ENCODE measurements at places on chromosomes 2 and 18. TPM values are rescaled to one million over a fixed set of nuclear protein-coding genes. Genes with fewer than 3 reads are reported as not detected.

Gene DCTN1
- total RNA-seq = 98.5 TPM

- DNase-seq = no peak
Observed at GRCh38 chr2:59077981-59078531, 836.9 kb upstream of the FANCL start.

DNA sequence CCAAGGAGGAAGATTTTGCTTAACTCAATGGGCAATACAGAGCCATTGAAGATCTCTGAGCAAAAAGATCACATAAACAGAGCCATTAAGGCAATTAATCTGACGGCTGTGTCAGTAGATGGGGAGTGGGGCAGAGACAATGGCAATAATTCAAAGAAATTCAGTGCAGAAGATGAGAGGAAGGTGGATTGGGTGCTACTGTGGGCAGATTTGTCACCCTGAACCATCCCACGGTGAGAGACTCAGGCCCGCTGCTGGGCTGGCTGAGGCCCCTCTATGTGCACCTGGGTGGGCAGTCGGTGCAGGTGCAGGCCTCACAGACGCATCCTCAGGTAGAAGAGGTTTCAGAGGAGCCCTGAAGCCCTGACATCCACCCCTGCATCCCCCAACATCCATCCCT lies 458.6 kb downstream of the EIPR1 start:
- DNase-seq = no peak

Gene CYP26B1
- total RNA-seq = not detected

DNA sequence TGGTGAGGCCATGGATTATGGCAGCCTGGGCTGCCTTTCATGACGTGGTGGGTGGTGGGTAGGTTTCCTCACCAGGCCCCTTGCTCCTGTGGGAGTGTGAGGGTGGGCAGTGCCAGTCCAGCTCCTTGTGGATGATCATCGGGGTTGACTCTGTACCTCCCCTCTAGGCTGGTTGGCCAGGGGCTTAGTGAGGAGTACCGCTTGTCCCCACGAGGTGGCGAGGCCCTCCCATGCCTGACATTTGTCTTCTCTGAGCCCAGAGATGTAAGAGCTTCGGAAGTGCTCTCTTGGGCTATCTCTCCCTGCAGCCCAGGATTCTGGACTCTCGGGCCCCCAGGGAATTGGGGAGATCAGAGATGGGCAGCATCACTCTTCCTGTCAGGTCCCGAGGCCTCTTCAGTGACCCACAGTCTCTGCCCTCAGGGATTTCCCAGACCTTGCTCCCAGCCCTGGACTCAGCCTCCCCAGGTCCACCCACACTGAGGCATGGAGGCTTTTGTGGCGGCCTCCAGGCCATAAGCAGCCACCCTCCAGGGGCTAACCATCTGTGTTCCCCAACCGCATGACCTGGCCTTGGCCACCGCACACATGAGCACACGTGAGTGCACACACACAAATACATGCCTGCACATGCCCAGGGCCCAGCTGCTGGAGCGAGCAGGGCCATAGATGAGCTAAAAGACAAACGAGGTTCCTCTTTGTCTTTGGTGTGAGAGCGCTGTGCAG lies 6.5 kb downstream of the SPR start:
- DNase-seq = peak; percentile 14

DNA sequence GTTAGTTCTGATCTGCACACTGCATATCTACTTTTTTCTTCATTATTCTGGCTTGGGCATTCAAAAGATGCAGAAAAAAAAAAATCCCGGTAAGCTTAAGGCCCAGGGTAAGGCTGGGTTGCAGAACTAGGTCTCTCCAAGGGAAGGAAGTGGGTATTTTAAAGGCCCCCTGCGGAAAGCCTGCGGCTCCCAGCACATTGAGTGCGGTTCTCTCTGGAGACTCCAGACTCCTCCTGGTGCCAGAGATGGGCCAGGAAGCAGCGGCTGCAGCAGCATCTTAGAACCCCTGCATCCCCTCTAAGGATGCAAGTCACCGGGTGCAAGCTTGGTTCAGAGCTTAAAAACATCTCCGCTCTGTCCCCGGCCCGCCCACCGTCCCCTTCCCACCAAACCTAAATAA lies 49.5 kb downstream of the TGIF1 start:
- DNase-seq = no peak

DNA sequence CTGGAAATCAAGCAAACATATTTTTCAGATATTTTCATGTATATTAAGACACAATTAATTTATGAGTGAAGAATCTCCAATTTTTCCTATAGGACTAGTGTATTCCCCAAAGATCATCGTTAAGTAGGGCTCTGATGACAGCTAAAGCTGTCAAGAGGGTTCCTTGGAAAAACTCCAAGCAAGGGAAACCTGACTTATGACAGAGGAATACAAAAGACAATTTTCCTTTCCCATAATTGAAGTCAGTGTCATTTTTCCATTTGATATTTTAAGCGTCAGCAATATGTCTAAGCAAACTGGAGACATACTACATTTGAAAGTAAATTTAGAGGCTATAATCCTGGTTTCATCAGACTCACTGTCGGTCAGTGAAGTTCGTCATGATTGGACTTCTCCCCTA lies 36.1 kb downstream of the RIT2 start:
- no peak for DNase-seq

Gene TMEM37
- 0.38 TPM for total RNA-seq

GRCh38 chr2:108922141-108922915 lies 66.7 kb downstream of the EDAR start:
- DNase-seq = no peak

DNA sequence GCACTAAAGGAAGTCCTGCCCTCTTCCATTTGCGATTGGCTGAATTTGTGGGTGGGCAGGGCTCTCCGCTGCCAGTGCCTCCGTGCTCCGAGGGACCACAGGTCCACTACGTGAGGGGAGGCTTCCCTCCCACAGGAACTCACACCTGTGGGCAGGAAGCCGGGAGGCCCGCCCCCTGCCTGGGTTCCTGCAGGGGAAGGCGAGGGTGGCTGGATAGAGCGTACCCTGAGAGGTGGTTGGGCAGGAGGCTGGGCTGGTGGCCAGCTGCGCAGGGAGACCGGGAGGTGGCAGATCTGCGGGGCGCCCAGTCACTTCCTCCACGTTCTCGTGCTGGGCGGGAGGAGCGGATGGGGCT lies 47.0 kb upstream of the PTH2R start:
- DNase-seq = no peak

- peak; percentile 88 for DNase-seq
Observed at GRCh38 chr2:219541611-219542180, 1.9 kb downstream of the CHPF start.

- no peak for DNase-seq
Observed at GRCh38 chr18:51273437-51273836, 76.0 kb upstream of the MEX3C start.

DNA sequence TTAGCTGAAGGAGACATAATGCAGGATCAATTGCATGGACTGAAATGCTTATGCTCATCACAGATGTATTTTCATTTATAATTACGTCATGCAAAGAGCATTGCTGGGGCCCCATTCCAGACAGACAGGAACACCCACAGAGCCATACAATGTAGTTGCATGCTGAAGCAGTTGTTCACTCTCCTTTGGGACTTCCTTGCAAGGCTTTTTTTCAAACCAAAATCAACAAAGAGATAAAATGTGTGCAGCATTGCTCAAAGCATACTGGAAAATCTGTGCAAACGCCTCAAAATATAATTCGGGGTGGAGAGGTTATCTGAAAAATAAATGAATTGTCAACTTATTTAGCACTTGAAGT lies 463.2 kb downstream of the CDH2 start:
- no peak for DNase-seq

DNA sequence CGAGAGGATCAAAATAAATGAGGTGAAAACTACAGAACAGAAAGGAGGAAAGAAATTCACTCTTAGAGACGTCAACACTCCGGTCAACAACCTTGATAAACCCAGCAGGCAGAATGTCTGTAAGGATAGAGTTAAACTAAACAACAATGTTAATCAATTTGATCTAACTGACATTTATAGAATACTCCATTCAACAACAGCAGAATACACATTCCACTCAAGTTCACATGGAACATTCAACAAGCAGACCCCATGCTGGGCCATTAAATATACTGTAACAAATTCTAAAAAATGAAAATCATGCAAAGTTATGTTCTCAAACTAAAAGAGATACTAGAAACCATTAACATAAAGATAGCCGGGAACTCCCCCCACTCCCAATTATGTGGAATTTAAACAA lies 41.8 kb downstream of the FAM210A start:
- DNase-seq = no peak

DNA sequence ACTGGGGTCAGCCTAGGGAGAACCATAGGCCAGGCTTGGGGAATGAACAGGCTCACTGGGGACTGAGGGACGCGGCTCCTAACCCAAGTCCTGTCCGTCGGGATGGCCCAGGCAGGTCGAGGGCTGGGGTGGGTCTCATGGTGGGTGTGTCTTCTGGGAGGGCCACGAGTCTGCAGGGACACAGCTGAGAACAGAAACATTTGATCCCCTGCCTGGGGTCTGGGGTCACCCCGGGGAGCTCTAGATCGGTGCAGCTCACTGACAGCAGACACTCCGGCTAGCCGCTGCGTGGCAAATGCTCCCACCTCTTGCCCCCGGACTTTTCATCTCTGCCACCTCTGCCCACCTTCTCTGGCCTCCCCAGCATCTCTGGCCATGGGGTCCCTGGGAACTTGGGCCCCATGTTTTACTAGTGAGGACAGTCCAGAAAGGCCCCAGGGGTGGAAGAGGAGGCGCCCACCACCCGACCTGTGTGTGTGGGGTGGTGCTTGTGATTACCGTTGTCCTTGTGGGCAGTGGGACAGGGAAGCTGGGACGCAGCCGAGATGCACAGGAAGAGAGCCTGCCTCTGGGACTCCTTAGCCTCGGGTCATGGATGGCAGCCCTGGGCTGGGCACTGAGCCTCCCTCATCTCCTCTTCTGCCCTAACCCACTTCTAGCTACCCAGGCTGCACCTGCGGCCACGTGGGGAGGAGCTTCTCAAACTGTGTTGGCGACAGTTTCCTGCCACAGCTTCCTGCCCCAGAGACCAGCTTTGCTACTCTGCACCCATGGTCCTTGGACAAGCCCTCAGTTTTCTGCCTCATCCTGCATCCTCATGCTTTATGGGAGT lies 4.9 kb downstream of the ZAP70 start:
- DNase-seq = peak; percentile 68

- no peak for DNase-seq
Observed at GRCh38 chr18:54859667-54860421, 31.6 kb downstream of the RAB27B start.

- DNase-seq = no peak
Observed at GRCh38 chr18:48376406-48376805, 32.8 kb downstream of the ZBTB7C start.

DNA sequence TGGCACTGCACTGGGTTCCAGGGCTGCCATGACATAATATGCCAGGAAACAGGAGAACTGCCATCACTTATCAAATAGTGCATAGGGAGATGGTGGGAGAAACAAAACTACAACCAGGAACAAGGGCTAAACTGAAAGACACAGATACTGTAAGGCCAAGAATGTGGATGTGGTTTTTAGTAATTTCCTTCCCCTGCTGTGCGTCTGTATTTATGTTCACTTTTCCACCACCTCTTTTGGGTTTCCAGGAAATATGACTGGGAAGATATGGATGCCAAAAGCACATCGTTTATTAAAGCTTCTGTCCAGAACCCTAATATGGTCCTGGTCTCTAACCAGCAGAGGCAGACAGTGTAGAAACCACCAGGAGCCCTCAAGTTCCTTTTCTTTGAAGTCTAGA lies 759.7 kb upstream of the FANCL start:
- no peak for DNase-seq

DNA sequence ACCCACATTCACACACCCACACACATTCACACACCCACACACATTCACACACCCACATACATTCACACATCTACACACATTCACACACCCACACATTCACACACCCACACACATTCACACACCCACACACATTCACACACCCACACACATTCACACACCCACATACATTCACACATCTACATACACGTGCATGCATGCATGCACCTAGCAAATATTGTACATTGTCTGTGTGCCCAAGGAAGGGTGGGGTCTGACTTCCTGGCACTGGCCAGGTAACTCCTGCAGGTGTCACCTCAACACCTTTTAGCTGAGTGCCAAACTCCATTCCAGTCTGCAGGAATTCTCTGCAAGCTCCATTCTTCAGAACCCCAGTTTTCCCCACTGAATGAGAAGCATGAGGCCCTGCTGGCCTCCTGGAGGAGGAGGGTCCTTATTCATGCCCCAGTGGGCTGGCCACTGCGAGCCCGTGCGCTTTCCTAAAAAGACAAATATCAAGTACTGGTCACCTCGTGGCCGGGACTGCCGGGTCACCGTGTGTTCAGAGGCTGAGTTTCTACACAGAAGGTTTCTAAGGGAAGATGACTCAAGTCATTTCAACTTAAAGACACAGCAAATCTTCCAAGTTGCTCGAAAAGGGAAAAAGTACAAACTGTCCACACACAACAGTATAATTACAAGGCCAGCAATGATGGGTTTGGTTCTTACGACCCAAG lies 131.5 kb downstream of the HDAC4 start:
- no peak for DNase-seq

Gene CNTNAP5
- not detected for total RNA-seq

- no peak for DNase-seq
Observed at GRCh38 chr2:223560749-223561435, 41.3 kb downstream of the SCG2 start.

Gene CNGA3
- not detected for total RNA-seq

Gene AGBL5
- total RNA-seq = 12.2 TPM

Gene EFHD1
- total RNA-seq = 0.70 TPM

GRCh38 chr2:200216310-200216709 lies 90.2 kb upstream of the SPATS2L start:
- DNase-seq = no peak

GRCh38 chr2:207142461-207142860 lies 23.3 kb downstream of the KLF7 start:
- no peak for DNase-seq

DNA sequence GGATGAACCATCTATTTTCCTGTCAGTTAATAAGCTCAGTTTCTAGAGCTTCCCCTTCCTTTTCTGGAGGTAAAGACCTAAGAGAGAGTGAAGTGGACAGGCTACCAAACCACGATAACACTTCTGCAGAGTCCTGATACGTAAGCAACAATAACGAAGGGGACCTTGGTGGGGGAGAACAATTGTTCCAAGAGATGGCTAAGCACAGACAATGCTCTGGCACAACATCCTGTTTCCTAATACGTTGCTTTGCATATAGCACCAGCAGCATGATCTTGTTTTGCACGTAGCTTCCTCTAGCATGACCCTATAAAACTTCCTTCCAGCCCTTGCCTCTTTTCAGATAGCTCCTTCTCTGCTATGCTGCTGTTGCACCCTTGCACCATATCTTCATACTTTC lies 247.3 kb downstream of the RAD51AP2 start:
- no peak for DNase-seq

GRCh38 chr2:64250751-64251423 lies 106.7 kb upstream of the PELI1 start:
- no peak for DNase-seq

DNA sequence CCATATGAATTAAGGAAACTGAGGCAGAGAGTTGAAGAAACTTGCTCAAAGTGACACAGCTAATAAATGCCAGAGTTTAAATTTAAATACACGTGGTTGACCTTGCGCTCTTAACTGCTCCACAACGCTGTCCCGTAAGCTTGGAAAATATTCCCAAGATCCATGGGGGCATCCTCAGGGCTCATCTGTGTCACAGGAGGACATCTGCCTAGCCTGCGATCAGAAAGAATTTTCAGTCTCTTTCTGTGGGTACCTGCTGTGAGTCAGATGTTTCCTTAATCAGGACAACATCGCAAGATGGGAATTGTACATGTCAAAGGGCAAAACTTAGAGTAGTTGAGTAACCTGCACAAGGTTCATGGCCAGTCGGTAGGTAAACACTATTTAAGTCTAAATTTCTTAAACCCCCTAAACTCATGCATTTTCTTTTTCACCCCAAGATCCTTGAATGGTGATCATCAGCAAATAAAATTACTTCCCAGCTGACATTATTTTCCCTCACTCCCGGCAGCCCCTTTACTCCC lies 1.4 kb downstream of the CMPK2 start:
- no peak for DNase-seq

Measured in naive thymus-derived CD4-positive, alpha-beta T cell (primary cell).